ENCODE measurements at places on chromosomes 11 and 22.
A peak's percentile ranks its signal among the peaks of the same experiment; 100 is the strongest.

DNA sequence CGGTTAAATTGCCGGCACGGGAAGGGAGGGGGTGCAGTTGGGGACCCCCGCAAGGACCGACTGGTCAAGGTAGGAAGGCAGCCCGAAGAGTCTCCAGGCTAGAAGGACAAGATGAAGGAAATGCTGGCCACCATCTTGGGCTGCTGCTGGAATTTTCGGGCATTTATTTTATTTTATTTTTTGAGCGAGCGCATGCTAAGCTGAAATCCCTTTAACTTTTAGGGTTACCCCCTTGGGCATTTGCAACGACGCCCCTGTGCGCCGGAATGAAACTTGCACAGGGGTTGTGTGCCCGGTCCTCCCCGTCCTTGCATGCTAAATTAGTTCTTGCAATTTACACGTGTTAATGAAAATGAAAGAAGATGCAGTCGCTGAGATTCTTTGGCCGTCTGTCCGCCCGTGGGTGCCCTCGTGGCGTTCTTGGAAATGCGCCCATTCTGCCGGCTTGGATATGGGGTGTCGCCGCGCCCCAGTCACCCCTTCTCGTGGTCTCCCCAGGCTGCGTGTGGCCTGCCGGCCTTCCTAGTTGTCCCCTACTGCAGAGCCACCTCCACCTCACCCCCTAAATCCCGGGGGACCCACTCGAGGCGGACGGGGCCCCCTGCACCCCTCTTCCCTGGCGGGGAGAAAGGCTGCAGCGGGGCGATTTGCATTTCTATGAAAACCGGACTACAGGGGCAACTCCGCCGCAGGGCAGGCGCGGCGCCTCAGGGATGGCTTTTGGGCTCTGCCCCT, 529 bp upstream of the CCND1 start:
- no peak for DNase-seq

GRCh38 chr22:36478966-36479365, 2.5 kb downstream of the TXN2 start:
- no peak for DNase-seq

GRCh38 chr11:17472467-17472866, 4.2 kb downstream of the ABCC8 start:
- DNase-seq = no peak

DNA sequence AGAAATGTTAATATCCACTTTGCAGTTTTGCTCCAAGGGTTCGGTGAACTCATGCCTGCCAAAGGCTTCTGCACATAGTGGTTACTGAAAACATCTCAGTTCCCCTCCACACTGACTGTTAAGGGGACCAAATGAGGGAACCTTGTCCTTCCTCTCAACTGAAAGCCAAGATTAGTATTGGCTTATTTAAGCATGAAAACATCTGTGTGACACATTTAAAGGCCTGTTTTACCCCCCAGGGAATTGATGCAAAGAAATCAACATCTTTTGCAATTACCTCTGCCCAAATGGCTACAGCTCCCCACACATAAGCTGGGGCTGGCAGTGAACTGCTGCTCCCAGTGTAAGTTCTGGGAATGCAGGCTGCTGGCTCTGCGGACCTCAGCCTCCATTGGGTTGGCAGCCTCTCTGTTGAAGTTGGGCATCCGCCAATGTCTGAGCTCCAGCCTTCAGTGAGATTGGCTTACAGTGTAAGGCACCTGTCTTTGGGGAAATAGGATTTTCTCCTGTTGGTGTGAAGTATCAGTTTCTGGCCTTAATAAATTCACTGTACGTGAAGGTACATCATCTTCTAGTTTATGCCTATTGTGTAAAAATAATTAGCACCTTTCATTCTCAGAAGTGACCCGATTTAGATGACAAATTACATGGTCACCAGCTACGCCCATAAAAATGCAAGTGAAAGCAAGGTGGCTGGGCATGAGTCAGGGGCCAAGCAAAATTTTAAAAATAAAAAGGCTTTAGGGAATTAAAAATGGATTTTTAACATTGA, 213.4 kb upstream of the SYN3 start:
- DNase-seq = no peak

- no peak for DNase-seq
Measured at GRCh38 chr11:34643311-34643710, 22.4 kb downstream of the EHF start.

DNA sequence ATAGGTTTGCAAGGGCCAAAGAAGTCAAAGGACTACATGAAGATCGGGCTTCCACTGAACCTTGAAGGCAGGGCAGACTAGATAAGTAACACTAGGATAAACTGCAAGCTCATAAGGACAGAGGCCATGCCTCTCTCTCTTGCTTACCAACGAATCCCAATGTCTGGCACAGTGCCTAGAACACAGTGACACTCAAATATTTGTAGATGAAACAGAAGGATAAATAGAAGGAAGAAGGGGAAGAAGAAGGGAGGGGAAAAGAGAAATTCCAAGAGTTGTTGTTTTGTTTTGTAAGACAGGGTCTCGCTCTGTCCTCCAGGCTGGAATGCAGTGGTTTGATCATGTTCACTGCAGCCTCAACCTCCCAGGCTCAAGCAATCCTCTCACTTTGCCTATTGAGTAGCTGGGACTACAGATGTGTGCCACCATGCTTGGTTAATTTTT, 26.9 kb downstream of the SIK3 start:
- DNase-seq = no peak

GRCh38 chr11:119153049-119153818, 4.4 kb downstream of the ABCG4 start:
- no peak for DNase-seq

GRCh38 chr22:46499805-46500189, 37.6 kb downstream of the CELSR1 start:
- DNase-seq = no peak

DNA sequence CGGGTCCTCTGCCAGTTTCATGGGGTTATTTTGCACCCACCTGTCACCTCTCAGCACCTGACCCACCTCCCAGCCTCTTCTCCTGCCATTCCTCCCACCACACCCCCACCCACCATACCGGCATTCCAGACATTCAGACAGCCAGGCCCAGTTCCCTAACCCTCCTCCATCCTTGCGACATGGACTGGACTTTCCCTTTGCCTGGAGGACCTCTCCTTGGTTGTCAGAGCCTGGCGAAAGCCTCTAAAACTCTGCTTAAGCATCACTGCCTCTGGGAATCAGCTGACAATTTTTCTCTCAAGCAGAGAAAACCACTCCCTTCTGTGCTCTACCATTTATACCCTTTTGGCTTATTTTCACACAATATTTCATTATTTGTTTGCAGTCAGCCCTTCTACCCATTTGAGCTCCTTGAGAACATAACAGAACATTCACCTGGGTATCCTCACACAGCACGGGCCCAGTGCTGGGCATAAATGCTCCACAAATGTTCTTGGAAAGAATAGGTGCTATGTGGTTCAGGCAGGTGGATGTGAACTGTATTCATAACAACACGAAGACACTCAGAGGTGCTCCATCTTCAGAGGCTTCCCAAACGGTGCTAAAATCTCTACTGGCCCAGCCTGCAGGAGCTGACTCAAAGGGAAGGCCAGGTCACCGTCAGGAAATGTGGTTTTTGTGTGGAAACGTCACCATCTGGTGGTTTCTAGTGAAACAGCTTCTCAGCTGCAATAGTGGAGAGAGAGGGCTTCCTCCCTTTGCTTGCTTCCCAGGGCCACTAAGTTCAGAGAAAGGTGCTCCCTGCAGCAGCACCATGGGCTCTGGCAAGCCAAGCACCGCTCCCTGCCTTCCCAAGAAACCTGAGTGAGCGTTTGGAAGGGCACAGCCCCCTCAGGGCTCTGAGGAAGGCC, 10.4 kb downstream of the SPATA19 start:
- DNase-seq = no peak

- DNase-seq = no peak
Measured at GRCh38 chr11:75790986-75791385, 22.4 kb downstream of the DGAT2 start.

DNA sequence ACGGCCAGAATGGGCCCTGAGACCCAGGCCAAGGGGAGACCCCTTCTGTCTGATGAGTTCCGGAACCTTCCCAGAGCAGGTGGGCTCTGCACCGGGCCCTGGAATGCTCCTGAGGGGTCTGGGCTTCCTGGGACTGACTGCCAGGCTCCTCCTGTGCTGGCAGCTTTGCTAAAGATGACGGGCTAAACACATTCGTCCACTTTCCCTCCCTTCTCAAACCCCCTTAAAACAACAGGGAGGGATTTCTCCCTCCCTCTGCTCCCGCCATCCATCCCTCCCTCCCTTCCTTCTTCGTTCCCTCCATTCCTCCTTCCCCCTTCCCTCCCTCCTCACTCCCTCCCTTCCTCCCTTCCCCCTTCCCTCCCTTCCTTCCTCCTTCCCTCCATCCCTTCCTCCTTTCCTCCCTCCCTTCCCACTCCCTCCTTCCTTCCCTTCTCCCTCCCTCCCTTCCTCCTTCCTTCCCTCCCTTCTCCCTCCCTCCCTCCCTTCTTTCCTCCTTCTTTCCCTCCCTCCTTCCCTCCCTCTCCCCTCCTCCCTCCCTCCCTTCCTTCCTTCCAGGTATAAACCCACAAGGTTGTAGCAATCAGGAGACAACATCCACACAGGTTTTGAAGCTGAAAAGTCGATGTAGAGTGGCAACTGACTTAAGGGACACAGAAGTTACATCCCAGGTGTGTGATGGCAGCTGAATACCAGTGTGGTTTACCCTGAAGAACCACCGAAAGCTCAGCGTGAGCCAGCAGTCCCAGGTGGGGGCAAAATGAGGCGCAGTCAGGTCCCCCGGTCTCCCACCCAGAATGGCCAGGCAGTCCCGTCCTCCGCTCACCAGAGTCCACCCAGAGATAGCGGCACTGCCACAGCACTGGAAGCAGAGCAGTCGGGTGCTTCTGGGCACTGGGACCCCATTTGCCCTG, 18.8 kb upstream of the MGAT3 start:
- DNase-seq = no peak

GRCh38 chr11:122977470-122978298, 4.0 kb downstream of the BSX start:
- DNase-seq = no peak

GRCh38 chr11:21948876-21949275, 244.0 kb upstream of the ANO5 start:
- no peak for DNase-seq

GRCh38 chr22:26732284-26732683, 74.9 kb downstream of the MIAT start:
- no peak for DNase-seq

DNA sequence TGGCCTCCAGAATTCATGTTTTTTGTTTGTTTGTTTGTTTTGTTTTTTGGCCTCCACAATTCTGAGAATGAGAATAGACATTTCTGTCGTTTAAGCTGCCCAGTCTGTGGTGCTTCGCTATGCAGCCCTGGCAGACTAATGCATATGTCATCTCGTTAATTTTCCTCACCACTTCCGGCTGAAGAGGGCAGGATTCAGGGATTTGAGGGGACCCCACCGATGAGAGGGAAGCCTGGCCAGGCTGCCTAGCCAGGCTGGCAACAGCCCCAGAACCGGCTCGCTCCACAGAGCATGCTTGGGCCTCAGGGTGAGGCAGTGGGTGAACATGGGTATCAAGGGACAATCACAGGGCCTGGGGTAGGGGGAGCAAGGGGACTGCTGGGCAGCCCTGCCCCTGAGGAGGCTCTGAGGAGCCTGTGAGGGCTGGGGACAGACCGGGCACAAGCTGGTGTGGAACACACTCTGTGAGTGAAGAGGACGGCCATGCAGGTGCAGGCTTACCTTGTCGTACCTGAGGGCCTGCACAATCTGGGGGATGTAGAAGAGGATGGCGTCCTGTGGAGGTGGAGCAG, 47.8 kb upstream of the SERPIND1 start:
- no peak for DNase-seq

GRCh38 chr11:19805376-19805775, 92.7 kb downstream of the NAV2 start:
- no peak for DNase-seq

GRCh38 chr11:69442807-69443137, 38.7 kb upstream of the LINC01488 start:
- DNase-seq = no peak

GRCh38 chr11:121466063-121466794, 13.5 kb upstream of the SORL1-AS1 start:
- DNase-seq = peak; percentile 26

DNA sequence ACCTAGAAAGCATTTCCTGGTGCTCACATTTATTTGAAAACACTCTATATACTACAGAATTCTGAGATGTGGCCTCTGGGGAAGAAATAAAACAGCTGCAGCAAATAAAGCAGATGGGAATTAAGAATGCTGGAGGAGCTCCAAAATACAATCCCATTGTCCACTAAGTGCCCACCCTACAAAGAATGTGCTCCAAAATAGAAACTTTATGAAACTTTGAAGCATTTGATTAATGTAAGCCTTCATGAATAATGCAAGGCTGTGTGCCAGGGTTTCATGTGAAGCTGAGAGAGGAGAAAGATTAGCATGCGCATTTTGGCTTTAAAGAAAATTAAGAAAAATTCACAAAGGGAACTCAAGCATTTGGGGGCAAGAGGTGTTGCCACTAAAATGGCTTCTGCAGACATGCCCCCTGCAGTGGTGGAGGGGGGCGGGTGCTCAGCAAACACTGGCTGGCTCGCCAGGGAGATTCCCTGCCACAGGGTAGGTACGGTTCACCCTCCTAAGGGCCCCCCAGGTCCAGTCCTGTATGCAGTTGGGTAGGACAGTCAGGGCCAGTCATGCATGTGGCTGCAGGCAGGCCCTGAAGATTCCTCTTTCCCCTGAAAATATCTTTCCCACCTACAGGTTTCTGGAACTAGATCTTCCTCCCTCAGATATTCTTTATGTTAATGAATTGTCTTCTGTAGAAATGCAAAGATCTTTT, 46.6 kb upstream of the RCN1 start:
- DNase-seq = no peak

DNA sequence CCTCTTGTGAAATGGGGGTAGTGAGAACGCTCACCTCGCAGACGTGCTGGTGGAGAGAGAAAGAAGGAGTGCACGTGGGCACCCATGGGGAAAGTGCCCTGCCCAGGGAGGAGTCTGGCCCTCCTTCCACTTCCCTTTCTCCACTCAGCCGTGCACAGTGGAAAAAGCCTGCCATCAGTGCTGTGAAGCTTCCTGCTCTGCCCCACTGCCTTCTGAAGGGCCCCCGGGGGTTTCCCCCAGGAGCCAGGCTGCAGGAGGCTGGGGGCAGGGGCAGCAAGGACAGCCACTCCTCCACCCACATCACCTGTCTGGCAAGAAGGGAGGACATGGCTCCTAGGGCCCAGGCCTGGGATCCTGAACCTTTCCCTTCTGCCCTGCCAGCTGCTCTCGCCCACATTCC, 7.6 kb downstream of the TP53I11 start:
- no peak for DNase-seq

DNA sequence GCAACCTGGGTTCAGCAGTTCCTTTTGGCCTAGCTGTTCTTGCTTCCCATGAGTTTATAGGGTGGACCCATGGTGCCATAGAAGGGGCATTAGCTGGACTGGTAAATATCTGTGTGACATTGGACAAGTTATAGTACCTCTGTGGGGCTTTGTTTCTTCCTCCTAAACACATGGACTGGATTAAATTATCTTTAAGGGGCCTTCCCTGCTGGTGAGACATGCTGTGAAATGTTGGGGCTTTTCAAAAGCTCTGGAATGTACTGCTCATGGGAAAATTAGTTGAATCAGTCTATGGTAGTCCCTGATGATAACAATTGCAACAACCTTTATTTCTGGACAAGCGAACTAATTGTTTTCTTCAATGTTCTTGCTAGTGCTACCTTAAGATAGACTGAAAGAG, 276.2 kb downstream of the BLID start:
- DNase-seq = no peak

All from T-helper 9 cell (primary cell).